Left ventricle myocardium superior (tissue), 1 donor: ENCODE measurements at places on chromosomes 3 and 15. TPM values are rescaled to one million over a fixed set of nuclear protein-coding genes. Genes with fewer than 3 reads are reported as not detected.

Gene MINDY4B
- not detected for total RNA-seq

Gene FGD5
- total RNA-seq: 16.3 TPM

GRCh38 chr15:97654481-97655076, 305.9 kb upstream of the ARRDC4 start:
- DNase-seq: no peak

DNA sequence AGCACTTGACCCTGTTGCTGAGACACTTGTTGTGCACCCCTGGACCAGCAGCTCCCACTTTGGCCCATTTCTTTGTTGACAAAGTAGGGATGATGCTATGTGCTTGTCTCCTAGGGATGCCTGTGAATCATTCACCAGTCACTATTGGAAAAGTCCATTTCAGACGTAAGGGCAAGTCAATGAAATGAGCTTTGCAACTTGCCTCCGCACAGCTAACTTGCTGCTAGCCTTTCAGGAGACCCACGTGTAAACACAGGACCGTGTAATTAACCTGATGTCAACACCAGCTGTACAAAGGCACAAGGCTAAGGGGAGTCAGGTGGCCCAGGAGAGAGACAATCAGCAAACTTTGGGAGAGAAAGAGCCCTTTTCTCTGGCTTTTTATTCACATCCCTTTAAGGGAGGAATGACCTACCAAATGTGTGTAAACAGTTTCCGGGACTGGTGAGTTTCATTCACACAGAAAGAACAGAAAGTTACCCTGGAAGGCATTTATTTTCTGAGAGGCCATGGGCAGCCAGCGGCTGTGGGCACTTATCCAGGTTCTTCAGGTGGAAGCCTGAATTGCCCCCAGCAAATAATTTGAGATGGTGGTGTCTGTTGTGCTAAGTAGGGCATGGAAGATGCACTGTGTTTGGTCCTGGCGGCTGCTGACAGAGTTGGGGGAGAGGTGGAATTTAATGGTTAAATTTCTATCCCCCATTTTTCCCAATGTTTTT, 54.0 kb downstream of the TIPARP start:
- DNase-seq: no peak

Gene SLC28A2
- not detected for total RNA-seq

- peak; percentile 37 for DNase-seq
Observed at GRCh38 chr3:42663581-42664437, 10.3 kb downstream of the ZBTB47 start.

Gene UROC1
- total RNA-seq: not detected

Gene NR1I2
- 0.12 TPM for total RNA-seq

DNA sequence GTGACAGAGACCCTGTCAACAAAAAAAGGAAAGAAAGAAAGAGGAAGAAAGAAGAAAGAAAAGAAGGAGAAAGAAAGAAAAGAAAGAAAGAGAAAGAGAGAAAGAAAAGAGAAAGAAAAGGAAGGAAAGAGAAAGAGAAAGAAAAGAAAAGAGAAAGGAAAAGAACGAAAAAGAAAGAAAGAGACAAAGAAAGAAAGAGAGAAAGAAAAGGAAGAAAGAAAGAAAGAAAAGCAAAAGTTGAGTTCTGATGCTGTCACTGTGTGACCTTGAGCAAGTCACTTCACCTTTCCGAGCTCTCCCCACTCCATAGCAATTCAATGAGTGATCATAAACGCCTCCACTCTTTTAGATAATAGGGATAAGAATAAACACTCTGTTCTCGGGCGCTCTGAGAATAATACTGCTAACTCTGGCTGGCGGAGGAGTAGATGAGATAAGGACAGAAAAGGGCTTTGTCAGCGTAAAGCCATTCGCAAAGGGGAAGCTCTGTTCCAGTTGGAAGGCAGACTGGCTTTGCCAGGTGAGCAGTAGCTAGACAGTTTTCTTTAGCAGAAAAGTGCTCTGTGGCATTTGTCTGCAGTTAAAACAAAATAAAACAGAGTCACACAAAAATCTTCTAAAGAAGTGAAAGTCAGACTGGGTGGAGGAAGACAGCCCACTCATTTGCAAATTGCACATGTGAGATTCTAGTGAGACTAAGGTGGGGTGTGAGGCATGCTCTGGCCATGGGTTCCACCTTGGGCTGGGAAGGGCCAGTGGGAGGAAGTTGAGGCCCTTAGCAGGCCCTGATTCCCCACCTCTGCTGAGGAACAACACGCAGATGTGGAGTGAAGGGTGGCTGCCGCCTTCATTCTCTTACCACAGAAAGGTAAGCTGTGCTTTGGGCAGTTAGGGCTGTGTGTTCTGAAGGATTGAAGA, 9.6 kb upstream of the FLNB start:
- no peak for DNase-seq

Gene MNS1
- total RNA-seq: 1.0 TPM

DNA sequence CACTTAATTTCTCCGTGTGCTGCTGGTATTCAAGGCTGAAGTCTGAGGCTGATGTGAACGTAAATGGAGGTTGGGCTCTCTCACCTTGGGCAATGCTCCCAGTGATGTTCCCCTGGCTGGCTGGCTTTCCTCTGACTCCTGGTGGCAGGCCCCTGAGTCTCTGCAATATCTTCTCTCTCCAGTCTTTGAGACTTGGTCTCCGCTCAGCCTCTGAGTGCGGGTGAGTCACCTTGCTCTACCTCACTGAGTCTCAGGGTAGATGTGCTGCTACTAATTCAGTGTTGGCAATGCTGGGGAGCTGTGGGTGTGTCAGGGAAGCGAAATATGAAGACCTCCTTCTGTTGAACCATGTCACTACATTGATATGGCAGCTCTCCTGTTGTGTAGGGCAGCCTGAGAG, 31.3 kb upstream of the TRIM59 start:
- DNase-seq: no peak

DNA sequence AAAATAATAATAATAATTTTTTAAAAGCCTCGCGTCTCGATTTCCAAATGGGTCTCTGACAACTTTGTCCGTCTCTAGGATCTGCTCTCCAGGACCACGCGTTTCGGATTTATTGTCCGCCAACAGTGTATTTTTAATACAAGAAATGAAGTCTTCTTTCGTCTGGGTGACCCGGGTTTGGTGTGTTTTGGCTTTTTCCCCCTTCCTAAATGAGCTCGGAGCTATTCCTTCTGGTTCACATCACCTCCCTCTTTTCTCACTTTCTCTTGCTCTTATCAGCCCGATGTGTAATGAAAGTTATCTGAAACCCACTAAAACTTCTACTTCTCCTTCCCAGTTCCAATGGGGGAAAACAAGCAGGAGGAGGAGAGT, 516.7 kb downstream of the MECOM start:
- no peak for DNase-seq

- DNase-seq: no peak
Observed at GRCh38 chr15:52185151-52185561, 6.0 kb downstream of the GNB5 start.

DNA sequence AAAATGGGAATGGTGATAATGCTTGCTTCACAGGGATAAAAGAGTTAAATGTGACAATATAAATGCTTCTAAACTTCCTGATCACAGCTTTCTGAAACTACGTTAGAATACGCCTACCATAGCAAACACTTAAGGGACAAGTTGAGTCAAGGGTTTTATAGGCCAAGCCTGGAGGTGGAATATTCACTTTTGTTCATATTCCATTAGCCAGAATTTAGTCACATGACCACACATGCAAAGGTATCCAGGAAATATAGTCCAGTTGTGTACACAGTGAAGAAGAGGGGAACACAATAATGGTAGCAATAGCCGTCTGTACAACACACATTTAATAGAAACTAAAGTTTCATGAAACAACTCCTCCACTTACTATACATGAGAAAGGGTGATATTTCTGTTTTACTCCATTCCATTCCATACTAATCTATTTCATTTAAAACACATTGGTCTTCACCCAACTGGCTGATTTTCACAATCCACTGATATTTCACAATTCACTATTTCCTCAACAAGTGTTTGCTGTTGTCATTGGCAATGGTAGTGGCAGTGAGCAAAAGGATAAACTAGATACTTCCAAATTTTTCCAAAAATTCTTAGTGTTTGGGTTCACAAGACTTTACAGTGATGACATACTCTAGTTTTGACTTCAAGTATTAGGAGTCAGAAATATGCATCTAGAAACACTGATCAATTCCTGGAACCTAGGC, 270.9 kb downstream of the ERC2 start:
- DNase-seq: no peak

Gene NEK10
- total RNA-seq: 16.9 TPM

Gene TMEM207
- total RNA-seq: not detected

Gene TM6SF1
- total RNA-seq: 6.5 TPM

DNA sequence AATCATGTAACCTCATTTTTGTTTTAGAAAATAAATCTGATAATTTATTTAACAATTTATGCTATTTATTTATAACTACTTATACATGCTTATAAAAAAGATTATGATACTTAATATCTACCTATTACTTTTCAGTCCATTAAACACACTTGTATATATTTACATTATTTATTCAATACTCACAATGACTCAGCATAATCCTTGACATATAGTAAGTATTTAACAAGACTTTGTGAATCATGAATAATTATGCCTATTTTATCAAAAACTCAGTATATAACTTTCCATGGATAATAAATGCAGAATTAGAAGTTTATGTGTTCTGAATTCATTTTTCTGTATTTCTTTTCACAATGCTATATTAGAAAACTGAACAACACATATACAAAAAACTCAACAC, 266.0 kb upstream of the STAC start:
- no peak for DNase-seq

Gene GUCA1C
- total RNA-seq: 1.8 TPM

DNA sequence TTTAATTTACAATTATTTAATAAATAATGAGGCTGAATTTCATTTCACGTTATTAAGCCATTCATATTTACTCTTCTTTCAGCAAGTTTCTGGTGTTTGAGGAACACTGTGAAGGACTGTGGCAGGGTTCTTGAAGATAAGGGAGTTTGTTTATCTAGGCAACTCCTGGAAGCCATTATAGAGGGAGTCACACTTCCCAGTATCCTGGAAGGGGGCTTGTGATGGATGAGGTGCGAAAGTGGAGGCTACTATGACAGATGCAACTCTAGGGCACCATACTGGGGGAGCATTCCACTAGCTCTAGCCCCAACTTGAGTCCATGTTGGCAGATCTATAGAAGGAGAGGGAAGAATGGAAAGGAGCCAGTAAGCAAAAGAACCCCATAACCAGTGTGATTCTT, 14.4 kb downstream of the CNOT10 start:
- no peak for DNase-seq

- DNase-seq: no peak
Observed at GRCh38 chr15:78178064-78178463, 28.9 kb downstream of the IDH3A start.

Gene FETUB
- total RNA-seq: not detected

GRCh38 chr3:75325716-75326115, 338.4 kb upstream of the FRG2C start:
- DNase-seq: no peak

- DNase-seq: no peak
Observed at GRCh38 chr15:96330064-96330449, 443 bp upstream of the NR2F2 start.

GRCh38 chr3:30952786-30953185, 58.3 kb upstream of the GADL1 start:
- no peak for DNase-seq

Gene FSTL1
- total RNA-seq: 186 TPM

GRCh38 chr3:3629911-3630310, 169.3 kb upstream of the LRRN1 start:
- no peak for DNase-seq

- no peak for DNase-seq
Observed at GRCh38 chr3:71355862-71356261, 227.7 kb downstream of the FOXP1 start.

- no peak for DNase-seq
Observed at GRCh38 chr3:64148955-64149653, 76.2 kb downstream of the PRICKLE2 start.

GRCh38 chr3:177550667-177551066, 353.4 kb upstream of the TBL1XR1 start:
- no peak for DNase-seq

GRCh38 chr3:47715928-47716327, 65.8 kb downstream of the SMARCC1 start:
- no peak for DNase-seq

DNA sequence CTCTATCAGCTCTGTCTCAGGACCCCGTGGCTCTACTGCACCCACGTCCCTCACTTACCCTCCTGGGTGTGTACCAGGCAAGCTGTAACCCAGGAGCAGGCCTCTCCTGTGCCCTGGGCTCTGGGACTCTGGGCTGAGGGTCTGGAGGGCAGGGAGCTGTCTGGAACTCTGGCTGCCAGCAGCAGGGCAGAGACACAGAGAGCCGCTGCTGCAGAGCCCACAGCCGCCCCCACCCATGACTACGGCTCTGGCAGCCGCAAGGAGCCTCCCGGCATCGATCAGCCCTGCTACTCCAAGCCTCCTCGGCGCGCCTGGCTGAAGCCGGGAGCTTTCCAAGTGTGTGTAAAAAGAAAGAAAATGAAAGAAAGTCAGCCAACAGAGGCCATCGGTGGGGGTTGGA, 103.7 kb upstream of the ATP2B2 start:
- DNase-seq: no peak

DNA sequence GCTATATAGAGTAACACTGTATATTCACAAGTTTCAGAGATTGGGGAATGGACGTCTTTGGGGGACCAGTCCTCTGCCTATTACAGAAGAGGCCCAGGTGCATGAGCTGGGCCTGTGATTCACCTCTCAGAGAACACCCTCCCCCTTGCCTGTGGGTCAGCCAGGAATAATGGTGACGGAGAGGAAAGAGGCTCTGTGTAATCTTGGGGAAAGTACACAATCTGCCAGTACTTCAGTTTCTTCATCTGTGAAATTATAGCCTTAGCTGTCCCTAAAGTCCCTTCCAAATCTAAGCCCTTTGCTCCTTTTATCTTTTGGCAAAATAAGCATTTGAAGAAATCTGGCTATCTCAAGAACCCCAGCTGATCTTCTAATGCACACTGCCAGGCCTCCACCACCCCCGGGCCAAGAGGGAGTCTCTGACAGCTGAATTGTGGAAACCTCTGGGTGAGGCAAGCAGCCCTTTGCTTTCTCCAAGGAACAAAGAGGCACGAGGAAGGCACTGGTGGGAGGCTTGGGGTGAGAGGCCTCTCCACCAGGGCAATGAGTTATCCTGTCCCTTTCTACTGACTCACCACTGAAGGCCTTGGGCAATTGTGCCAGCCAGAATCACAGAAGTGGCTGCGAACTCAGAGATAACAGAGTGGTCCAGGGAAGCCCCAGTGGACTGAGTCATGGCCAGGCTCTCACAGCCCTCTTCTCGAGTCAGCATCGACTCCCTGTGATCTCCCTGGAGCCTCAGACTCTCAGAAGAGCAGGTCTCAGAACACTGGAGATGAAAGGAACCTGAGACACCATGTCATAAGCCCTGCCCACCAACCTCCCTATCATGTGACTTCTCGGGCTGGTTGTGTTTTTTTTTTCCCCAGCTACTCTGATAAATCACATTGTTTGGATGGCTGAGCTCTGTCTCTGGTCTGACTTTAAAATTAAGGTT, 31.8 kb downstream of the CCNL1 start:
- DNase-seq: peak; percentile 63

GRCh38 chr3:48468329-48468731, 21.8 kb downstream of the ATRIP start:
- no peak for DNase-seq

DNA sequence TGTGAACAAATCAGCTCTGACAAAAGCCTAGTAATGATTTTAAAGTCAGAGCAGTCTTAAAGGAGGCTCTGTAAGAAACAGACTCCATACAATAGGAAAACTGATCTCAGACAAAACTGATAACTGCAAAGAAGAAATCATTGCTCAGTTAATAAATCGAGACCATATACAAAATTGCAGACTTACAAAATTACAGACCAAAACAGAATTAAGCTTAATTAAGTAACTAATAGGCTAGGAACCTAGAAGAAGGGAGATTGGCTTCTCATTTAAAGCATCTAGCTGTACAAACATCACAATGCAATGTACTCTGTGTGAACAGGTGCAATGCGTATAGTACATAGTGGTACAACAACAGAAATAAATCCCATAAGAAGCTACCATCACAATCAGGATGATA, 46.3 kb downstream of the ZBTB20 start:
- no peak for DNase-seq
